ENCODE measurements at places on chromosomes 7 and 10. TPM values are rescaled to one million over a fixed set of nuclear protein-coding genes. Genes with fewer than 3 reads are reported as not detected.
A peak's percentile ranks its signal among the peaks of the same experiment; 100 is the strongest.

The GFRA1 gene
- total RNA-seq = 4.5 TPM

DNA sequence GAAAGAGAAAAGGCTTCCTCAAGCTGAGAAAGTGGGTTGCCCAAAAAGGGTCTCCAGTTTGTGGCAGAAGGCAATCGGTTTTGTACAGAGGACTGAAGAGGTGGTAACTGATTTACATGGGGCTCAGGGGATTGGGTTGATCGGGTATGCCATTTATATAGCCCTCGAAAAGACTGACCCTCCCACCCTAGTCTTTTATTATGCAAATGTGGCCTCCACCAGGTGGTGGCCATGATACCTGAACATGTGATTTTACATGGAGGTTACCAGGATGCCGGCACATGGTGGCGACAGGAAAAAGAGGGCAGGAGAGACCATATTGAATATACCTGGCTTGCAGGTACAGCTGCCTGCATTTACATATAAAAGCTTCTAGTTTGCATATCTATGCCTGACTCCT is 36.7 kb downstream of the ATE1 start:
- DNase-seq = no peak

DNA sequence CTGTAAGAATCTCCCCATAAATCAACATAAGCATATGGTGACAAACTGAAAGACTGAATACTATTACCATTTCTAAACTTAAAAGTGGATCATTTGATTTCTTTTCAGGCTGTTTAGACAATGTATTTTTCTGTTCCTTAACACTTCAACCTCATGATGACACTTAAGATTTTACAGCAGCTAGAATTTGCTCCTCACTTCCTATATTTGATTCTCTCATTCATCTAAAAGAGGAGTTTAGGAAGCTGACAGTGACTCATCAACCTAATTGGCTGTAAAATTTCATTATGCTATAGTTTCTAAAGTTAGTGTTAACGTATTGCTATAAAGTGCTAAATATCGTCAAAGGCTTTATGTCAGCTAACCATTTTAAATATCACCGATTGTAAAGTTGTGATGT is 478.7 kb downstream of the GRM8 start:
- no peak for DNase-seq

- DNase-seq = no peak
Observed at GRCh38 chr10:2460812-2461211, 606.5 kb upstream of the PFKP start.

- DNase-seq = no peak
Observed at GRCh38 chr7:46163246-46163645, 242.2 kb upstream of the IGFBP3 start.

GRCh38 chr10:70265032-70265689 is 18.6 kb downstream of the NPFFR1 start:
- DNase-seq = no peak

The LOXL4 gene
- 0.96 TPM for total RNA-seq

DNA sequence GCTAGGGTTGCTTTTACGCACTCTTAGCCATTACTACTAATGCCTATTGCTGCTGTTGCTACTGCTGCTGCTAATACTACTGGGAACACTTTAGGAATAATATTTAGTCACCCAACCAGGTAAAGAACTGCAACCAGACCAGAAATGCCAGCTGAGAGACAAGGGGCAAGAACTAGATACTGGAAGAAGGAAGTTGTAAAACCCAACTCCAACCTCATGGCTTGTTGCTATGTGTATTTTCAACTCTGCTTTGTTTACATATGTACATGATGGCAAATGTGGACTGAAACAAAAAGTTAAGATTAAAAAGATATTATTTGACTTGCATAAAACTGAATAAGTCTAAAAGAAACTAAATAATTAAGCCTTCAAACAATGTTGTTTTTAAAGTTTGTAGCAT is 177.7 kb downstream of the GNAT3 start:
- no peak for DNase-seq

DNA sequence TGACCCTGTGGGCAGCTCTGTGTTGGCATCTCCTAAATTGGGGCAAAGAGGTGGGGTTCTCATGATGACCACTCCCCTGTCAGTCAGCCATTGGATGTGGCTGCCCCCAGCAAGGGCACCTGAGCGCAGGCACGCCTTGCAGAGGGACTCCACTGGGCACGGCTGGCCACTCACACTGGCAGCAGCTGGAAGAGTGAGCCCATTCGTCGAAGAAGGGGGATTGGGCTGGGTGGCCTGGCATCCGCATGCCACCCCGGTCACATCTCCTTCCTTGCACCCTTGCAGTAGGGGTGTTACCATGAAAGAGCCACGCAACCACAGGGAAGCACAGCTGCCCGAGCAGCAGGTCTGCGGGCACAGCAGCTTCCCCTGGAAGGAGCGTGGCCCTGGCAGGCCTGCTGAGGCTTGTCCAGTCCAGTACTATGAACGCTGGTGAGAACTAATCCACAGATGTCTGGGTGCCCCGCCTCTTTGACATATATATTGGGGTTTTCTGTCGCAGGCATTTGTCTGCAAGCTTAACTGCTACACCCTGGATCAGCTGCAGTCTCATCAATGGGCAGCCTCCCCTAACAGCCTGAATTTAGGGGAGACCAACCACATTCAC is 25.7 kb upstream of the GRB10 start:
- no peak for DNase-seq

GRCh38 chr10:5596611-5597341 is 69.6 kb downstream of the ASB13 start:
- peak; percentile 53 for DNase-seq

- no peak for DNase-seq
Observed at GRCh38 chr7:101486433-101487104, 123.9 kb downstream of the COL26A1 start.

The IFIT5 gene
- 16.0 TPM for total RNA-seq

DNA sequence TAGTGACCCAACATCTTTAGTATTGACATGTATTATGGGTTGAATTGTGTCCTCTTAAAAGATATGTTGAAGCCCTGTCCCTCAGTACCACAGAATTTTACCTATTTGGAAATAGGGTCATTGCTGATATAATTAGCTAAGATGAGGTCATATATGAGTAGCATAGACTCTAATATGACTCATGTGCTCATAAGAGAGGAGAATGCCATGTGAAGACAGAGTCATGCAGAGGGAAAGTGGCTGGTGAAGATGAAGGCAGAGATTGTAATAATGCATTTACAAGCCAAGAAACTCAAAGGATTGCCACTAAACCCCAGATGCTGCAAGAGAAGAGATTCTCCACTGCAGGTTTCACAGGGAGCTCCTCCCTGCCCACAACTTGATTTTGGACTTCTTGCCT is 496.4 kb downstream of the KIF20B start:
- no peak for DNase-seq

DNA sequence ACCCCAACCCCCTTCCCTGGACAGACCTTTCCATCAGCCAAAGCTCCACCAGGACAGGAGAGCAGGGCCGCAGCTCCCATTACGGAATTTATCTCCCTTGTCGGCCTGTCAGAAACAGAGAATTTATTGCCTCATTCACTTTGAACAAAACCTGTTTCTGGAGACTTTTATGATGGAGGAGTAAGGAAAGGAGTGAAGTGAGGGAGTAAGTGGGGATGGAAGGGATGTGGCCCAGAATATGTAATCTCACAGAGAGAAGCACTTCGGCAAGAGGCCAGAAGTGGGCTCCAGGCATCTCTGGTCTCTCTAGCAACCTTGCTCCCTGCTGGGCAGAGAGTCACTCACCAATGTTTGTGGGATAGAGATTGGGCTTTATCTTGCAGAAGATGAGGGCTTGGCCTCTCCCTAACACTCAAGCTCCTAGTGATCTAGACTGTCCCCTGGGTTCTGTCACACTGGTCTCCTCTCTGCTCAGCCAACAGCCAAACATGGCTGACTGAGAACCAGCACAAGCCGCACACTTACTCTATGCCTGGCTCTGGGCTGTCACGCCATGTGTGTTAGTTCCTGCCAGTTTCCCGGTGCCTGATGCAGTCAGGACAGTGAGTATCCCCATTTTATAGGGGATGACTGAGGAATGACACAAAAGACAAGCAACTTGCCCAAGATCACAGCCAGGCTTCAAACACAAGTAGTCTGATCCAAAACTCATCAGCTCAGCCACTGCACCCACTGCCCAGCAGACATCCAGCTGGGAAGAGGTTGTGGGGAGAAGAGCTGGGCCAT is 149.4 kb upstream of the ZMIZ1 start:
- no peak for DNase-seq

The KCNIP2 gene
- 555 TPM for total RNA-seq

The AGAP9 gene
- 4.6 TPM for total RNA-seq

GRCh38 chr10:64528294-64529002 is 1007.2 kb downstream of the REEP3 start:
- DNase-seq = no peak

- no peak for DNase-seq
Observed at GRCh38 chr10:132297526-132297925, 10.2 kb downstream of the STK32C start.

GRCh38 chr10:93462881-93463280 is 19.3 kb downstream of the MYOF start:
- no peak for DNase-seq

GRCh38 chr10:1687190-1687589 is 50.1 kb downstream of the ADARB2 start:
- DNase-seq = no peak

DNA sequence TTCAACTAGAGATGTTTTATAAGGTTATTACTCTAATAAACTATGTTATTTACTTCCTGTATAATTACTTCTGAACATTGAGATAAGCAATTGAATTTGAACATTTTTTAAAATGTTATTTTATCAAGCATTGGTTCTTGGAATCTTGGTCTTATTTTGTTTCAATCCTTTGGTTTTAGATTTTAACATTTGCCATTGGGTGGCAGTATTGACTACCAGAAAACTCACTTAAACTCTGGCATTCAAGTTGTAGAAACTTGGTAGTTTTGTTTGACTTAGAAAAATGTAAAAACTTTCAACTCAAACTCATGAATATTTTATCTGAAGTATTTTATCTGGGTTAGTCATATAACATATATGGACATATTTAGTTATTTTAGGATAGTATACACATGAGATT is 48.1 kb downstream of the ATRNL1 start:
- no peak for DNase-seq

The AGBL3 gene
- 3.4 TPM for total RNA-seq

DNA sequence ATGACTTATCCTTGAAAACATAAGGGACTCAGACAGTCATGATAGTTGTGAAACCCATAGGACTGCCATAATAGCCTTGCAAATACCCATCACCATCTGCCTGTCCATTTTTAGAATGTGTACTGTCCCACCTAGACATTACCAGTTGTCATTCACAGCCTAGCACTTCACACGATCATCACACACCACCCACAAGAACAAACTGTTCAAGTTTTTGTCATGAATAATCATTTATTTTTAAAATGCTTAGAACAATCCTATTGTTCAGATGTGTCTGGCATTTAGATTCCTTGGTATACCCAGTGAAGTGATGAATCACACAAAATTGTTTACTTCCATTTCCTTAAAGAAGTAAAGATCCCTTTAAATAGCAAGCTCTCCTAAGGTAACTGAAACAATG is 46.6 kb downstream of the CCDC3 start:
- DNase-seq = no peak

The USP54 gene
- 23.8 TPM for total RNA-seq

GRCh38 chr10:23173214-23174073 is 18.7 kb upstream of the PTF1A start:
- DNase-seq = no peak

DNA sequence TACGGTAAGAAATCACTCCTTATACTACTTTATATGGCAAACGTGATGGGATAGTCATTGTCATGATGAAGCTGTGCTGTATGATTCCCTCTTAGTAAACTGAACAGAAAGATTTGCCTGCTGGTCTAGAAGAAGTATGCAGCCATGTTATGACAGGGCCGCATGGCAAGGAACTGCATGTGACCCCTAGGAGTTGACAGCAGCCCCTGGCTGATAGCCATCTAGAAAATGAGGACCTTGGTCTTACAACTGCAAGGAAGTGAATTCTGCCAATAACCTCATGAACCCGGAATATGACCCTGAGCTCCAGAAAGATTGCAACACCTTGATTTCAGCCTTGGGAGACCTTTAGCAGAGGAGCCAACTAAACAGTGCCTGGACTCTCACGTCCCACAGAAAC is 193.3 kb downstream of the SEMA3E start:
- DNase-seq = no peak

DNA sequence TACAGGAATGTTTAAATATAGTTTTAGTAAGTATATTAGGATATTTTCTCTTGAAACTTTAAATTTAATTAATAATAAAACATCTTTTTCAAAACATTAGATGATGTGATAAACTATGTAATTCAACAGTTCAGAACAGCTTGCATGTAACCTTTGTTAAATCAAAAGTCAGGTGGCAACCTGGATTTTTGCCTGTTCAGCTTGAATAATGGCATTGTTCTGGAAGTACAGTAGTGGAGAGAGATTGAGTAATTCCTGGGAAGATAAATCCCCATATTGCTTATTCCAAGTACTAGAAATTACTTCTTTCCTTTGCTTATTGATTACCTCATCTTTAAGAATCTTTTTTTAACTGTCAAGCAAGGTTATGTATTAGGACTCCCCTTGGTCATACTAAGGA is 20.1 kb upstream of the CFTR start:
- no peak for DNase-seq

DNA sequence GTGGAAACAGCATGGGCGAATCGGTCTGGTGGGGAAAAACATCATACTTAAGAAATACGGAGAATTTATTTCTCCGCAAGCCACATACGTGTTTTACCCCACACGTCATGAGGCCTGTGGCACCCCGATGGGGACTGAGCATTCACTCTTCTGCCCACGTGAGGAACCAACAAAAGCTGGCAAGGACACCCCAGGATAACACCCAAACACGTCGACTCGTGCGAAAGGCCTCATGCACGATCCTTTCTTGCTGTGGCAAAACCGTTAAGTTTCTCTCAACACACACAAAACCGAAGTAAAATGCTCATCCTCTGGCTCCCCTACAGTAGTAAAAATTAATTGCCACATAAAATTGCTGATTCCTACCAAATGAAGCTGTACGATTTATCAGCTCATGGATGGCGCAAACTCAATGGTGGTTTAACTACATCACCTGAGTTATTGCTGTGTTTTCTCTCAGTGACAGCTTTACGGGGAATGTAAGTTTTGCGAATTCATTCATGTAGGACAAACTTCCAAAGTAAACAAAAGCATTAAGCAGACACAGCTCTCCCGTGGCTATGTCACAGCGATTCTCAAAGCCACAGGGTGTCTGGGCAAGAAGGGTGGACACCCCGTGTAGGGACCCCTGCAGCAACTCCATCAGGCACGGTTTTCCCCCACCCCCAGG is 97.0 kb downstream of the CTBP2 start:
- no peak for DNase-seq

The STAMBPL1 gene
- 9.4 TPM for total RNA-seq

DNA sequence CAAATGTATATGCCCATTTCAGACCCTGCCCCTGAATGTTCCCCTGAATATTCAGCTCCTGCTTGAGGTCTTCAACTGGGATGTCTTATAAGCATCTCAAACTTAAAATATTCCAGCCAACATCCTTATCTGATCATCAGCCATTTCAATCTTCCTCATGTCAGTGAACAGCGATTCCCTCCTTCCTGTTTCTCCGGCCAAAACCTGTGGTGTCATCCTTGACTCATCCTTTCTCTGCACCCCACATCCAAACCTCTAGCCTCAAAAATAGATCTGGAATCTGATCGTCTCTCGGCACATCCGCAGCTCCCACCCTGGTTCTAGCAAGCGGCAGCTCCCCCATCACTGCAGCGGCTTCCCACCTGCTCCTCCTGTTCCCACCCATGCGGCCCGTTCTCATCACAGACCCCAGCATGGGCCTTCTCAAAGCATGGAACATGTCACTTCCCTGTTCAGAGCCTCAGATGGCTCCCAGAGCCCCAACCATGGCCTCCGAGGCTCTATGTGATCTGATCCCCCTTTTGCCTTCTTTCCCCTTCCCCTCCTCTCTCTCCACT is 165.7 kb downstream of the HECW1 start:
- no peak for DNase-seq

Data from right cardiac atrium (tissue), 5 donors.